NCI-H1694 (cell line): ENCODE measurements at places on chromosomes 11 and 22.

DNA sequence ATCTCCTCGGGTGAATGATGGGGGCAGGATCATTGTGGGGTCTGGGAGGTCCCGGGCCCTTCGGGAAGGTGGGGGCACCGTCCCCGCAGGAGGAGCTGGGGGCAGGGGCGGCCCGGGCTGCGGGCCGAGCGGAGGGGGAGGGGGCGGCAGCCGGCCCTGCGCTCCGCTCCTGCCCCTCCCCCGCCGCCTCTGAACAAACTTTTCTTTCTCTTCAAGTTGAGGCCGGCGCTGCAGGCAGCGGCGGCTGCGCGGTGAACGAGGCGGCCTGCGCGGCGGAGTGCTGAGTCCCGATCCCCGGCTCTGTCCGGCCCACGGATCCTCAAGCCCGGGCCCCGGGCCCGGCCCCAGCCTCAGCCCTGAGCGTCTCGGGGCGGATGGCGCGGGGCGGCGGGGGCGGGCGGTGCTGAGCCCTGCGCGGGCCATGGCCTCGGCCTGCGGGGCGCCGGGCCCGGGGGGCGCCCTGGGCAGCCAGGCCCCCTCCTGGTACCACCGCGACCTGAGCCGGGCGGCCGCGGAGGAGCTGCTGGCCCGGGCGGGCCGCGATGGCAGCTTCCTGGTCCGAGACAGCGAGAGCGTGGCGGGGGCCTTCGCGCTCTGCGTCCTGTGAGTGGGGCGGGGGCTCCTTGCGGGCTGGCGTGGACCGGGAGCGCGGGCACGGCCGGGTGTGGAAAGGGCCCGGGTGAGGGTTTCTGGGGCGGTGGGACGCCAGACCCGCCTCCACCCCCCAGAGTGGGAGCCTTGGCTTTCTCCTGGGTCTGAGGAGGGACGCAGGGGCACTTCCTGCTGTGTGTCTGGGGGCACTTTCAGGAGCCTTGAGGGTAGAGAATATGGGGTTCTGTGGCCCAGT, at the start of gene INPPL1:
Gene INPPL1 (plus strand): TSS at position 204 of the 847 bp plus-strand sequence. CDS start 218 bp downstream, at position 422.
- DNase-seq, result no peak

DNA sequence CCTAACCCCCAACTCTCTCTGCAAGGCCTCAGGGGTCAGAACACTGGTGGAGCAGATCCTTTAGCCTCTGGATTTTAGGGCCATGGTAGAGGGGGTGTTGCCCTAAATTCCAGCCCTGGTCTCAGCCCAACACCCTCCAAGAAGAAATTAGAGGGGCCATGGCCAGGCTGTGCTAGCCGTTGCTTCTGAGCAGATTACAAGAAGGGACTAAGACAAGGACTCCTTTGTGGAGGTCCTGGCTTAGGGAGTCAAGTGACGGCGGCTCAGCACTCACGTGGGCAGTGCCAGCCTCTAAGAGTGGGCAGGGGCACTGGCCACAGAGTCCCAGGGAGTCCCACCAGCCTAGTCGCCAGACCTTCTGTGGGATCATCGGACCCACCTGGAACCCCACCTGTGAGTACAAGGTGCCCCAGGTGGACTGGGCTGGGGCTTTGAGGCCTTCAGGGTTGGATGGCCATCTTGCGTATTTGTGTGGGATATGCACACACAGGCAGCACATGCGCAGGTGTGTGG, at the start of gene BEST1:
Gene BEST1 (plus strand): TSS at position 317 of the 513 bp plus-strand sequence. CDS start 1,456 bp downstream, outside the sequence.
- no peak for DNase-seq

DNA sequence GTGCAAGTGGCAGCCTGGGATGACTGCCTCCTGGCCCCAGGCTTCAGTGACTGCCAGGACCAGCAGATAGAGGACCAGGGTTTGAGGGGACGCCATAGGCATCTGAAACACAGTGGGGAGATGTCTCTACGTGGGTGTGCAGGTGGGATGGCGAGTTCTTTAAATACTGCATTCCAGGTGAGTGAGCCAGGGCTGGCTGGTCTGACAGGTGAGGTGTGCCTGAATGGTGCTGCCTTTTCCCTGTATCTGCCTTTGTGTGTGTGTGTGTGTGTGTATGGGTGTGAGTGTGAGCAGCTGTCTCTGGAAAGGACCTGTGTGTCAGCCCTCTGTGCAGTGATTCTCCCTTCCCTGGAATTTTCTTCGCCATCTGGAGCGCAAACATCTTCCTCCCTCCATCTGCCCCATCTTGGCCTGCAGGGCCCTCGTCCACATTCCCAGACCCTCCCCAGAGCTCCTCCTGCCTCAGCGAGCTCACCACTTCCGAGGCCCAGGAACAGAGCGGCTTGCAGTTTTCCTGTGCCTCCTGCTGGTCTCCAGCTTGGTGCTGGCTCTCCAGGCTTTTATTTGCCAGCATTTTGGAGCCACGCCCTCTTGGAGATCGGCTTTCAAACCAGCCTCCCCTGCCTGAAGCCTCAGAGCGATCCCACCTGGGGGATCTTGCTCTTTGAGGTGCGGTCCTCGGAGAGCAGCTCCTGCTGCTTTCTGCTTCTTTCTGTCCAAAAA, at the start of gene GPHA2:
Gene GPHA2 (minus strand): TSS at position 535 of the 723 bp plus-strand sequence. CDS start 433 bp downstream, at position 102.
- DNase-seq, result peak; percentile 37

GRCh38 chr22:27585141-27585540, 216.4 kb downstream of the MN1 start:
- DNase-seq, result no peak

DNA sequence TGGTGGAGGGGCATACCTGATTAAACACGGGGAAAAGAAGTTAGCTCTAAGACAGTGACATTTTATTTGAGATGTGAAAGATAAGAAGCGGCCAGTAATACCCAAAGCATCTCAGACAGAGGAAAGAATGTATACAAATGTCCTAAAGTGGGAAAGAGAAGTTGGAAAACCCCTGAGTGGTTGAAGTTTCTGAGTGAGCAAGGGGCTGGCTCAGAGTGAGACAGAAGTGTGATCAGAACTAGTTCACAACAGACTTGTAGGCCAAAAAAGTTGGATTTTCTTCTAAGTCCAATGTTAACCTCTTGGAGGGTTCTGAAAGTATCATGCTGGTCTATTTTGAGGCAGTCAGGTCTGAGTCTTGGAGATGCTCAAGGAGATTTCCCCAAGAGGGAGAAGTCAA, 608.7 kb downstream of the SOX6 start:
- no peak for DNase-seq

GRCh38 chr11:129598378-129598777, 217.3 kb upstream of the TMEM45B start:
- no peak for DNase-seq

DNA sequence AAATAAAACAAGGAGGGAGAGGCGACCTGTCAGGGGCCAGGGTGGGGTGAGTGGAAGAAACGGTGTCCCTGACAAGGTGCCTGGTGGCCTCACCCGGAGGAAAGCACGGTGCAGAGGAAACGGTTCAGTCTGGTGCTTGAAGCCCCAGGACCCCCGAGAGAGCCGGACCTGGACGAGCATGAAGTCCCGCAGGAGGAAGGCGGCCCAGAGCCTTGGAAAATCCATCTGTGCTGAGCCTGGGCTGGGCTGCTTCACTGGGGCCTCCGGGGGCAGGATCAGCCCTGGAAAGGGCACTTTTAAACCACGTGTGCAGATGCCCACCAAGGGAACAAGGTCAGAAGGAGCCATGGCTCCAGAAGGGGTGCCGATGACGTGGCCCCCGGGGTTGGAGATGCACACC, 467.3 kb downstream of the OPCML start:
- no peak for DNase-seq

DNA sequence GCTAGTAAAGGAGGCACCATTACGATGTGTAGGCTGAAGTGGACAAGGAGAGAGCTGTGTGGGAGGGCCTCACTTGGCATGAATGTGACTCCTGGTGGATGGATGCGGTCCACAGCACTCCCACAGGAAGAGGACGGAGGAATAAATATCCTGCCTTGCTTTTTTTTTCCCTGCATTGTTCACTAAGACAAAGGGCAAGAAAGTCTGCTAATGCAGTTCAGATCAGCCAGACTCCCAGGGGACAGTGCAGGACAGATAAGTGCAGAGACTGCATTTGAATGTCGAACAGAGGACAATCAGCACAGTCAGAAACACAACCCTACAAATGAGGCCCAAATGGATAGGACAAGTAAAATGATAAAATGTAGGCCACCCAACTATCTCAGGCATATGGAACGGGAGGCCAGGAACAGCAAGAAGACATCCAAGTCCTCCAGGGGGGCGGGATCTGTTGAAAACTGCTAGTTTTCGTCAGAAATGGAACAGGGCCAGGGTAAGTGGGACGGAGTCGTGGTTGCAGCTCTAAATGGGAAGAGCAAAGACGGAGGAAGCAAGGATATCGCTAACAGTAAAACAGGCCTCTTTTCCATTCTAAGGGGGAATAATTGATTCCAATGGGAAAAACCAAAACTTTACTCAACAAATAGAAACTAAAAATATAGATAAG, 25.2 kb upstream of the OR8B8 start:
- no peak for DNase-seq

GRCh38 chr11:59216641-59217564, 4.2 kb upstream of the MPEG1 start:
- no peak for DNase-seq

- no peak for DNase-seq
These were observed 25.5 kb upstream of the AMOTL1 start for GRCh38 chr11:94742665-94743064.

DNA sequence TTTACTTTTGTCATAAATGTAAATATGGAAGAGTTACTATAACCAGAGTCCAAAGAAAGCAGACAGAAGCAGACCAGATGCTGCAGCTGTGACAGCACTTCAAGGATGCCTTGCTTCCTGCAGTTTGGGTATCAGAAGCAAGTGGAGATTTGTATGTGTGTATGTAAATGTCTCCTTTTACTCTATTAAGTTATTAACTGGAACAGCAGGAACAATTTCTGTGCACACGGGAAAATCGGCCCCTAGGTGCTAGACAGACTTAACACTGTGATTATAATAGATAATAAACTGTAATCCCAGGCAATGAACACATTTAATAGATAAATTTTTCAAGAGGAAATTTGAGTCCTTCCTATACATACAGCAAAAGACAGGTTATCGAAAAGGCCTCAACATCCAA, 178.6 kb upstream of the PITPNB start:
- no peak for DNase-seq

- no peak for DNase-seq
These were observed 41.2 kb upstream of the KLHL35 start for GRCh38 chr11:75474240-75474639.

- DNase-seq, result peak; percentile 42
These were observed 43.8 kb upstream of the NECTIN1 start for GRCh38 chr11:119772641-119773415.

DNA sequence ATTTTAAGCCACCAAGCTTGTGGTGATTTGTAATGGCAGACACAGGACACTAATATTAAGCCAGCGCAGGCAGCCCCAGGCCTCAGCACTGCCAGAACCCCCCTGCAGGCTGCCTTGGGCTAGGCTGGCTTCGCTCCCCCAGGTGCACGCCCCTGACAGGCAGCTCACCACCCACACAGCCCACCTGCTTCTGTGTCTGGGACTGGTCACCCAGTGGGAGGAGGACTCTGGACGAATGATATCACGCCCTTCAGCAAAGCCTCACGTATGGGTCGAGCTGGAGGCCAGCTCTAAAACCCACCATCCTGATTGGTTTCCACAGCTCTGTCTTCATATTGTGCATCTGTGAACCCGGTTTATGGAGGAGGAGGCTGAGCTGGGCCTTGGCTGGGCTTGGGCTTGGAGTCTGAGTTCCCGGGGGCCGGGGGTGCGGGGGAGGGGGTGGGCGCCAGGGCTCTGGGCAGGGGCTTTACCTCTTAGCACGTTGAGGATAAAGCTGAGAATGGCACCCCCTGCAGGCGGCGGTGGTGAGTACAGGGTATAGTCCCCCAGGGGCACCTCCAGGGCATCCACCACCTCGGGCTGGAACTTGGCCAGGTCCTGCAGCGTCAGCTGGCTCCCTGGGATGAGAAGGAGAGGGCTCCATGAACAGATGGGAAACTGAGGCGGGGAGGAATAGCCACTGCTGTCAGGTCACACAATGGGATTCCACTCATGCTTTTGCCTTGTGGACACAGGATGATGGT, 13.8 kb downstream of the GGT5 start:
- DNase-seq, result peak; percentile 23

- no peak for DNase-seq
These were observed 78.8 kb upstream of the BID start for GRCh38 chr22:17853073-17853472.

DNA sequence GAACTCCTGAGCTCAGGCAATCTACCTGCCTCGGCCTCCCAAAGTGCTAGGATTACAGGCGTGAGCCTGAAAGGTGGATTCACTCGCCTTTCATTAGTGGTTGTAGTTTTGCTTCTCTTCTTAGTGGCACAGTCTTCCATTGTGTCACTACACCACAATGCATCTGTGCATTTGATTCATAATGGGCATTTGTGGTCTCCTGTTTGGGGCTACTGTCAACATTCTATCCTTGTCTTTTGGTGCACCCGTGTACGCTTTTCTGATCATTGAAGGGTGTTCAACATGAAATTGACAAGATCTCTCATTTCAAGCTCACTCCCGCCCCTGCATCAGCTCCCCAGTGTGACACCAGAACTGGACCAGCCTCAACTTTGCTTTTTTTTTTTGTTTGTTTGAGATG, 2.0 kb upstream of the SYT12 start:
- DNase-seq, result no peak

DNA sequence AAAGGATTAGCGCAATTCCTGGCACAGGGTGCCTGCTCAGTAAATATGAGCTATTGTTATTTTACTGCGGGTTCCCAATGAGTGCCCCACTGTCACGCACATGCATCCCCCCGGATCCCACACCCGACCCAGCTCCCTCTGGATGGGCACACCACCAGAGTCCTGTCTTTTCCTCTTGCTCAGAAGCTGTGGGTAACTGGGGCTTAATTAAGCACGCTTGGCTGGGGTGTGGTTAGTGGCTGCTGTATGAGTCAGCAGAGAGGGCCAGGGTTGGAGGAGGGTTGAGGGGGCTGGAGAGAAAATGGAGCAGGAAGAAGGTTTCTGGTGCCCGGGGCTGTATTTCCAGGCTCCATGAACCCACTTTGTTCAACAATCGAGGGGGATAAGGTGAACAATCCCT, 30.3 kb upstream of the NECTIN1 start:
- DNase-seq, result no peak

GRCh38 chr11:198236-198806, 5.4 kb downstream of the SCGB1C1 start:
- no peak for DNase-seq

DNA sequence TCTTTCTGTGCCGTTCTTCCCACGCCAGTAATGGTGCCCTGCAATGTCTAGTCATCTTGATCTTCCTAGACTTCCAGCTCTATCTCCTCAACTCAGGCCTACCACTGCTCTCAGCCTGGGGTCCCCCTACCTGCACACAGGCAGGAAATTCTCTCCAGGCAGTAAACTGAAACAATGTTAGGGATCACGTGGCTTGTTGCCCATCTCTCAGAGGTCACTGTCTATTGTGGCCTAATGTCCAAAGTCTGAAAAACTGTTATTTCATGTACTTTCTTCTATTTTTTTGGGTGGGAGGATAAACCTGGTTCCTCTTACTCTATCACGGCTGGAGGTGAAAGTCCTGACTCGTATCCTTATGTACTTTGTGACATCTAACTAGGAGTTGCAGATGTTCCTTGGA, 59.1 kb downstream of the CCDC34 start:
- DNase-seq, result no peak

DNA sequence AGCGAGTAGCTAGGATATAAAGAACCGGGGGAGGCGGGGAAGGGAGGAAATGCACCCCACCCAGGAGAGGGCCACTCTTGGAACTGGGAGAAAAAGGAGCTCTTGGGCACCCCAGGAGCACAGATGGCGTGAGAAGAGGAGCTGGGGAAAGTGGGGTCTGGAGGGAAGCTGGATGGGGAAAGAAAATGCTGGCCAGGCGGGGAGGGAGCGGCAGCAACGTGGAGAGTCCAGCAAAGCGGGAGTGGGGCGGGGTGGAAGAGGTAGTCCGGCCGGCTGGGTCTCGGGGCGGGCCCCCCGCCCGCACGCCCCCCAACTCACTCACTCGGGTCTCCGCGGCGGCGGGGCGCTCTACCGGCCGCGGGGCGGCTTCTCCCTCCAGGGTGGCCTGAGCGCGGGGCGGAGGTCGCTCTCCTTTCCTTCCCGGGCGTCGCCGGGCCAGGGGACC, 522 bp downstream of the TOB2 start:
- DNase-seq, result no peak
